Activated T-helper 1 cell treated with anti-CD3 and anti-CD28 coated beads, Interleukin-2, amount 50 U/mL, for 16 hours (primary cell): ENCODE measurements at places on chromosomes 2 and 18.

DNA sequence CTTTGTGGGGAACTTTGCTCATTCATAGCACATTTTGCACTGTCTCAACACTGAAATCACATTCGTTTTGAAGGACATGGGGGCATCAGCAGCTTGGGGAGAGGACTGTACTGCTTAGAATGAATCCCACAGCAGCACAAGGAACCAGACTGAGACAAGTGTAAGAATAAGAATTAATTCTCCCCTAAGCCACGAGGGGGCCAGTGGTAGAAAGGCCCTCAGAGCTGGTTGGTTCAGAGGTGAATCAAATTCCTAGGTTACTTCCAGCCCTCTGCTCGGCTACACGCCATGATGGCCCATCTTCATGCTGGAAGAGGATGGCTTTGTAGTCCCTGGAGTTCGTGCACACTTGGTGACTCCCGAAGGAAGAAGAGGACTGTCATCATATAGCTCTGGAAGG is 12.0 kb upstream of the MC5R start:
- no peak for DNase-seq

DNA sequence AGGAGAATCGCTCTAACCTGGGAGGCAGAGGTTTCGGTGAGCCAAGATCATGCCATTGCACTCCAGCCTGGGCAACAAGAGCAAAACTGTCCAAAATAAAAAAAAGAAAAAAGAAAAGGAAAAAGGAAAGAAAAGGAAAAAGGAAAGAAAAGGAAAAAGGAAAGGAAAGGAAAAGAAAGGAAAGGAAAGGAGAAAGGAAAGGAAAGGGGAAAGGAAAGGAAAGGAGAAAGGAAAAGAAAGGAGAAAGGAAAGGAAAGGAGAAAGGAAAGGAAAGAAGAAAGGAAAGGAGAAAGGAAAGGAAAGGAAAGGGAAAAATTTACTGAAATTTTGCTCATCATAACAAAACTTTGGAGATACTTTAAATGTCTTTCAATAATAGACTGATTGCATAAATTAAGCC is 391.3 kb upstream of the GYPC start:
- DNase-seq, result no peak

DNA sequence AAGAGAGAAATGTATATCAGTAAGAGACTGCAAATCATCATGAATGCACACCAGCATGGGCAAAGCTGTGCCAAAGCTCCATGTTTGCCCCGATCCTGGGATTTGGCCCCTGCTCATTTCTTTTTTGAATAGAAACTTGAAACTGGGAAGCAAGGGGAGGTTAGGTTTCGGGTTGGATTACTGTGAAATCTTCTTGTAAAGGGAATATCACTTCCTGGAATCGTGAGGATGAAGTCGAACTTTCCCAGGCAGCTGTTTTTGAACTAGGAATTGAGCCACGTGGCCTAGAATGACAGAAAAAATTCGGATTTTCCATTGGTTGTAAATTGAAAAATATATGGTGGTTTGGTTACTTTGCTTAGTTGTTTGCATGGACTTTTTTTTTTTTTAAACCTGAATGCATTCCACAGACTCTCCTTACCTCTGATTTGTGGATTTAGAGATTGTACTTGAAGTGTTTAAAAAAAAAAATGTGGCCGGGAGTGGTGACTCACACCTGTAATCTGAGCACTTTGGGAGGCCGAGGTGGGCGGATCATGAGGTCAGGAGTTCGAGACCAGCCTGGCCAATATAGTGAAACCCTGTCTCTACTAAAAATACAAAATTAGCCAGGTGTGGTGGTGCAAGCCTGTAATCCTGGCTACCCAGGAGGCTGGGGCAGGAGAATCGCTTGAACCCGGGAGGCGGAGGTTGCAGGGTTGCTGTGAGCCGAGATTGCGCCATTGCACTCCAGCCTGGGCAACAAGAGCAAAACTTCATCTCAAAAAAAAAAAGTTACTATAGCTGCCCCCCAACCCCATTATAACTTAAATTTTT is 32.1 kb downstream of the GRHL1 start:
- no peak for DNase-seq

GRCh38 chr18:61400016-61400635 is 66.9 kb downstream of the CDH20 start:
- no peak for DNase-seq

DNA sequence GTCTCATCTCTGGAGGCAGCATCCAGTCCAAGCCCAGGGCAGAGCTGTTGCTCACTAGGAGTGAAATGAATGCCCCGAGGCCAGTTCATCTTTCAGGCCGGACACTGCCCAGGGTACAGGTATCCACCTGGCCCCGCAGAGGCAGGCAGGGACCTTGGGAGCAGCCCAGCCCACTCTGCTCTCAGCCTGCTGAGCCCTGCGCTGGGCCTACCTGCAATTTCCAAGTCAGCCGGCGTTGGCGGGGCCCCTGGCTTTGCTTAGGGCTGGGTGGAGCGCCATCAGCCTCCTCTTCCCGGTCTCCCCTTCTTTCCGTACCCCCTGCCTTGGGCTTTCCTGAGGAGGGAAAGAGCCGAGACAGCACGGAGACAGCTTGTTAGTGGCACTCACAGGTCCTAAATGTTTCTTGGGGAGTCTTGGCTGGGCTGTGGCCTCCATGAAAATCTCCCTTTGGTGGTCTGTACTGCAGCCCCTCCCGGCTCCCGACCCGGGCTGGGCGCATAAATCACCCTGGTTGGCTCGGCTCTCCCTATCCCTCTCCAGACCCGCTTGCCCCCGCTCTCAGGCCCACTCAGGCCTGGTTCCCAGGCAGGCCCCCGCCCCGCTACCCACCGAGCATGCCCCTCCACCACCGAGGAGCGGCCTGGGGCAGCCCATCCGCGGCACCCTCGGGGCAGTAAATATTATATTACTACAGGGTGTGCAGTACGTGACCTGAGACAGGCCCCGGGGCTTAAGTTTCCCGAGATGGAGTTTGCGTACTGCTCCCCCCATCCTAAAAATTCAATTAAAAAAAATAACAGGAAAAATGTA is 106.7 kb downstream of the DYSF start:
- no peak for DNase-seq

DNA sequence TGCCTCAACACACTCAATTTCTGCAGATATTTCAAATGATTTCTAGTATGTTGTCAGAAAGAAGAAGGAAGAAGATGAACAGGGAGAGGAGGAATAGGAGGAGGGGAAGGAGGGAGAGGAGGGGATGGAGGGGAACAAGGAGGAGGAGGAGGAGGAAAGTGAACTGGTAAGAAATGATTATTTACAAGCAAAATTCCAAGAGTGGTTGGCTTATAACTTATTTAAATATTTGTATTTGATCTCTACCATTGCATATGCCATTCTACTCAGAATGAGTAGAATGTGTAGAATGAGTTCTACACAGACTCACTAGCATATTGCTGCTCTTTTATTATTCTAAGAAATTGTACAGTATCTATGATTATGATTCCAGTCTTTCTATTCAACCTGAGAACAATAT is 866.2 kb upstream of the DDX18 start:
- DNase-seq, result no peak
